ENCODE measurements at places on chromosomes 5 and 9.

DNA sequence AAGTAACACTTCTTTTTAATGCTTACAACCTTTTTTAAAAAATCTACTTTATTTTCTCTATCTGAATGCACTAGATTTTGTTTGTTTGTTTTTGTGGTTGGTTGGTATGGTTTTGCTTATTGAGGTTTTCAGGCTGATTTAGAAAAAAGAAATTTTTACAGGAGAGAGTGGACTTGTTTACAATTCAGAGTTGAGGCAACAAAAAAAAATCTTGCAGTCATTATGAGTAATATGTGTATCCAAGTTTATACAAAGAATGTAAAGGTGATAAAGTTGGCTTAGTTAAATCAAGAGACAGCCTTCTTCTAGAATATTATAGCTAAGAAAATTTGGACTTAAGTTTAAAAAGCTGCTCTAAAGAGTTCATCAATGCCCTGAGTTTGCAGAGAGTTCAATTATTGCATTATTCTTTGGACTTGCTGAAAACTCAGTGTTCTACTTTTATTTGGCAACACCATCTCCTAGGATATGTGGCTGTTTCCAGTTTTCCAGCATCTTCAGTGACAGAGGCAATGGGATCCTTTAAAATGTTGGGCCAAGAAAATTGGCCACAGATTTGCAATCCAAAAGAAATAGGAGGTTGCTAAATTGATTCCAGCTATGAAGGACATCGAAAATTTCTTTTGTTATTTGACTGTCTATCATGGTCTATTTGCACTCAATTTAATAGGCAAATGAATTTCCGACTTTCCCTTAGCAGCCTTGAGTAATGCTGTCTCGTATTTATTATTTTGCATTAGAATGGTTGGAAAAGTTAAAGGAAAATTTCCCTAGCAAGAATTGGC, 10.7 kb downstream of the STK32A start:
- no peak for DNase-seq

DNA sequence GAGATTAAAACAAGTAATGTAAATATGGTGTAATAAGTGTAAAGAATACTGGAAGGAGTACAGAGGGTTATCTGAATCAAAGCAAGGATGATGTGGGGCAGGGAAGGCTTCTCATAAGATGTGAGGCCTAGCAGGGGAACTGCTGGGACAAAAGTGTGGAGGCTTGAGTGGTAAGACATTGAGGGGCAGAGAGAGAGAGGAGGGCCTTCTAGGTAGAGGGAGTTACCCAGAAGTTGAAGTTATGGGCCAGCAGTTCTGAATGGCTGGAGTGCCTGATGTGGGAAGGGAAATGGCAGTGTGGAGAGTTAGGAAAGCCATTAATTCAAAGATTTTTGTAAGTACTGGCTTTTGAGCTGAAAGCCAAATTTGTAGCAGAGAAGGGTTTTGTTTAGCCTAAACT, 36.8 kb downstream of the CPEB4 start:
- DNase-seq = no peak

DNA sequence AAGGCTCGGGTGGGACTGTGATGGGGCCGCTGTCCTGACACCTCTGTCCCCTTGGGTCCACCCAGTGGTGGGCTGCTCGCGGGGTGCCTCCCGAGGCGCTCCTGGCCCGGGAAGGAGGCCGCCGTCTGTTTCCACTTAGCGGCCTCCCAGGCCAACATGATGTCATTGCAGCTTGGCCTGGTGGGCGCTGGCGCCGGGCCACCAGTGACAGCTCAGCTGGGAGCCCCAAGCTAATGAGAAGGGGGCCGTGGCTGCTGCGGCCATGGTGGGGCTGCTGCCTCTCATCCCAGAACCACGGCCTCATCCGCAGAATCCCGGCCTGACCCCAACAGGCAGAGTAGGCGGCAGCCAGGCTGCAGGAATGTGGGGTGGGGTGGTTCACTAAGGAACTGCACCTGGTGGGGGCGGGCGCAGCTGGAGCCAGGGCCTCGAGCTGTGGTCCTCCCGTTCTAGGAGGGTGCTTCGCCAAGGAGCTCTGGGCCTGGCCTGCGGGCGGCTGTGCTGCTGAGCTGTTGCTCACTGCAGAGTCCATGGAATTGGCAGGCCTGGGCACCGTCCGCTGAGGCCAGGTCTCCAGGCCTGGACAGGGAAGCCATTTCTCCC, 123.5 kb upstream of the COL5A1 start:
- no peak for DNase-seq

DNA sequence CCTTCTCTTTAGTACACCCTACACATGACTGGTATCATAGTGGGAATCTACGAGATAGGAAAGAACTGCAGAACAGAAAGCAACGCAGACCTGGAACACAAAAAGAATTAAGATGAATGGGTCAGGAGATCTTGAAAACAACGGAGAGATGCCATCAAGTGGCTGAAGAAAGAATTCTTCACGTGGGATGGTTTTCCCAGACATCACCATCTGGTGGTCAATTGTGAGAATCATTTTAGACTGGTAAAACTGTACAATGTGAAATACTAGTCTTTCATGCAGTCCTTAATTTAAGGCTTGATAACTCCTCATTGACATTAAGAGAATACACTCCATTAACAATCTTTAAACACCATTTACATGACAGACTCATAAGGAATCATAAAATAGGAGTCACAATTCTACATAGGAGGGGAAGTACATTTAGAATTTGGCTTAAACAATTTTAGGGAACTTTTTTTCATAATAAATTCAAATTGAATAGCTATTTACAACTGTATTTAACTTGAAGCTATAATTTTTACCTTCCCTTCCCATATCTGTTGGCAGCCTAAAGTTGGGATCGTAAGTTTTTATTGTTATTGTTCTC, 128.4 kb upstream of the TRPM3 start:
- no peak for DNase-seq

Measured in activated T-cell treated with anti-CD3 and anti-CD28 coated beads for 48 hours (primary cell).